Bronchial smooth muscle cell (primary cell): ENCODE measurements at places on chromosomes 5 and 9. TPM values are rescaled to one million over a fixed set of nuclear protein-coding genes. Genes with fewer than 3 reads are reported as not detected.

The PLEKHG4B gene
- total RNA-seq: under 0.01 TPM in 2 replicates

The TMEM232 gene
- 6.3 and 14.7 TPM in 2 replicates for total RNA-seq

The PCDHGB3 gene
- 5.1 and 5.4 TPM in 2 replicates for total RNA-seq

The GABRB2 gene
- not detected in 2 replicates for total RNA-seq

The TAF11L10 gene
- total RNA-seq: not detected in 2 replicates

The PCDHGA1 gene
- 1.3 and 1.9 TPM in 2 replicates for total RNA-seq
